Right ventricle myocardium inferior (tissue), 1 donor: ENCODE measurements at places on chromosomes 2 and 18. TPM values are rescaled to one million over a fixed set of nuclear protein-coding genes. Genes with fewer than 3 reads are reported as not detected.
A peak's percentile ranks its signal among the peaks of the same experiment; 100 is the strongest.

GRCh38 chr2:96399342-96400048, 63.9 kb downstream of the NCAPH start:
- no peak for DNase-seq

GRCh38 chr2:170243118-170243837, 65.3 kb downstream of the MYO3B start:
- DNase-seq: no peak

- DNase-seq: no peak
These were observed 66.5 kb downstream of the DTNB start for GRCh38 chr2:25606892-25607291.

- DNase-seq: no peak
These were observed 17.8 kb downstream of the OTOF start for GRCh38 chr2:26459991-26460612.

DNA sequence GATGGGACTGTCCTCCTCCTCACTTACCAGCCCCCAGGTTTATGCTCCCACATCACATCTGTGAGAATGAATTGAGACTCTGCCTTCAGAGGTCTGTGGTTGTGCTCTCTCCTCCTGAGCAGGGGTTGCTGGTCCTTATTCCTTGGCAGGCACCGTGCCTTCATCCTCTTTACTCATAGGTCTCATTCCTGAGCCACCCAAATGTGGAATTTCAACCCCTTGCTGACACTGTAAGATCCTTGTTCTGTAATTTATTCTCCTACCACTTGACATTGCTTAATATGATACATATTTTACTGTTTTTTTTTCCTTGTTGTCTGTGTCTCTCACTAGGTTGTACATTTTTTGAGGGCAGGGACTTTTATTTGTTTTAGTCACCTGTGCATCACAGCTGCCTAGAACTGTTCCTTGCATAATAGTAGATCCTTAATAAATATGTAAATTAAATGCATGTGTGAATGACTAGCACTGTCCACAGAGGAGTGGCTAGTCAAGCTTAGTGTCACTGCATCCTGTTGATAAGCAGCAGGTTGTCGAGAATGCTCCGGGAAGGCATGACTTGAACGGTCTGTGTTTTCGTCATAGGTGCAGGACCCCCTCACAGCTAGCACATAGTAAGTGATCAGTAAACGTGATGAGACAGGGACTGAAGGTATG, 180.6 kb downstream of the ZNF407 start:
- no peak for DNase-seq

DNA sequence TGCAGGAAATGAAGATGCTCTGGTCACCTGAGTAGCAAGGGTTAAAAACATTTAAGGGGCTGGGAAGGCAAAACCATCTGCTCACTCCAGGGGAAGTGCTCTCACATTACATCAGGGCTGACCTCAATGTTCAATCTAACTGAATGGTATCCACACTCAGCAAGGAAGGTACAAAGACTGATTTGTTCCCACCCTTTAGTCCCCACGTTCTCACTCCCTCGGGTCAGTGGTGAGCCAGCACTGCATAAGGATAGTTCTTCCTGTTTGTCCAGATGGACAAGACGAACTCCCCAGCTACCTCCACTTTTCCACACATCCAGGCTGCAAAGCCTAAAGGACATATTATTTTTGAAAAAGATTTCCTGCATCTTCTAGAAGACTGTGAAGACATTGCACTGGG, 126.6 kb upstream of the SLC14A2 start:
- DNase-seq: no peak

DNA sequence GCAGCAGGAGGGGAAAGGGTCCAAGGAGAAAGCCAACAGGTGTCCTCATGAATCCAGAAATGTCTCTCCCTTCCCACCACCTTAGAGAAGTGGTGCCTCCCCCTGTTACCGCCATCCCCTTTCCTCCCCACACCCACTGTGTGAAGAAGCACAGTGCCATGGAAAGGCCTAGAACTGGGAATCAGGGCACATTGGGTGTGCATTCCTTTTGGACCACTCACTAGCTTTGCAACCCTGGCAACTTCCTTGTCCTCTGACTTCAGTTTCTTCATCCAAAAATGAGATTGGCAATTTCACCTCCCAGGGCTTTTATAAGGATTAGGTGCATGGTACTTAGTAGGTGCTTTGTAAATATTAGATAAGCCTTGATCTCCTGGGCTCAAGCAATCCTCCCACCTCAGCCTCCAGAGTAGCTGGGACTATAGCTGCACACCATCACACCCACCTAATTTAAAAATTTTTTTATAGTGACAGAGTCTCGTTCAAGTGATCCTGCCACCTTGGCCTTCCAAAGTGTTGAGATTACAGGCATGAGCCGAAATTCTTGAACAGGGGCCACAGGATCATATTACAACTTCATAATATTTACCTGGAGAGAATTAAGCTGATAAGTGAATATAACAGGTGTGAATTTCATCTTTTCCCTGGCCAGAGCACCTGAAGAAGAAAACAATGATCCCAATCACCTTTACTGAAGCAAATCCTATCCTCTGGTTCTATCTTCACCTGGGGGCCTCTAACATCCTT, 97.9 kb upstream of the TAF1B start:
- DNase-seq: no peak

GRCh38 chr2:242031481-242032019, 162.0 kb downstream of the RTP5 start:
- DNase-seq: no peak

DNA sequence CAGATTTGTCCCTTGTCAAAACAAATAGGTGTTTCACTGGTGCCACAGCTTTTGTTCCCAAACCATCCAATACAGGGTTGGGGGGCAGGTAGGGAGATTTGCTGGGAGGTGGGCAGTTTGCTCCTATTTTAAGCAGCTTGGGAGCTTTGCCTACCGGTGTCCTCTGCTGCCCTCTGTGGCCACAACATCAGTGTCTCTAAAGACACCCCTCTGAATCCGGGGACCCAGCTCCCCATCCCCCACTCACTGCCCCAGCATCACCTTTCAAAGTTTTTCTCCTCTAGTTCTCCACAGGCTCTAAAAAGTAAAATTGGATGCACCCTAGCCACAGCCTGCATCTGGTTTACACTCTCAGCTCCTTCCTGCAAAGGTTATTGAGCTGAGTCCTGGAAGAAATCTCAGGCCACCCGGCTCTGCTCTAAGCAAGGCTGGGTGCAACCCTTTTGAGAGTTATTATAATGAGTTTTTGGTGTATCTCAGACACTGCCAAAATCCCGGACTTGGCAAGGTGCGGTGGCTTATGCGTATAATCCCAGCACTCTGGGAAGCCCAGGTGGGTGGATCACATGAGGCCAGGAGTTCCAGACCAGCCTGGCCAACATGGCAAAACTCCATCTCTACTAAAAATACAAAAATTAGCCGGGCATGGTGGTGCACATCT, 2.9 kb upstream of the EPAS1 start:
- DNase-seq: no peak

DNA sequence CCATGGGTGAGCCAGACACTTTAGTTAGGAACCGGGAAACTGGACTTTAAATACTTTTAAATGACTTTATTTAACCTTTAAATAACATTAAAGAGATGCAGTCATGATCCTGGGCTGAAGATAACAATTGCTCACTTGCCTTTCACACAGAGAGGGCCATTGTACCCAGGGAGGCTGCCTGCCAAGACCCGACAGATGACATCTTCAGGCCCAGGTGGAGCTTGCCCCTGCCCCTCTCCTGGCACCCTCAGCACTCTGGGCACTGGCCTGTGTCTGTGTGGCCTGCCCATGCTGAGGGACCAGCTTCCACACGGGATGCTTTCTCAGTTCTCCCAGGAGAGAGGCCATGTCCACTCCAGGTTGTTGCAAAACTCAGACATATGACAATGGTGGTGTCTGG, 216.4 kb upstream of the MYT1L start:
- no peak for DNase-seq

DNA sequence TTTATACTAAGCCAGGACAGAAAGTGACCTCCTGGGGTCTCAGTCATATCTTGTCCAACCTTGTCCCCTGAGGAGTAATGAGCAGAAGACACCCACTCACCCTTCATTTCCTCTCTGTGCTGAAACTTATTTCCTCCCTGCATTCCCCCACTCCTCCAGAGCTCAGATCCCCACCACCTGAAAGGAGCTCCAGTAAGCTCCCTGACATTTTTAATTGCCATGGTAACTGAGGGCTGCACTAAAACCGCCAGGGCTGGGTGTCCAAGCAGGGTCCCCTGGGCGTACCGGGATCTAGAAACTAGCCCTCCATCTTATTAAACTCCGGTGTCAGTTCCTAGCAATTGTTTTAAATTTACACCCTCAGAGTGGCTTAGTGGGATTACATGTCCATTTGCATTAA, 393.3 kb upstream of the HNRNPA3 start:
- no peak for DNase-seq

DNA sequence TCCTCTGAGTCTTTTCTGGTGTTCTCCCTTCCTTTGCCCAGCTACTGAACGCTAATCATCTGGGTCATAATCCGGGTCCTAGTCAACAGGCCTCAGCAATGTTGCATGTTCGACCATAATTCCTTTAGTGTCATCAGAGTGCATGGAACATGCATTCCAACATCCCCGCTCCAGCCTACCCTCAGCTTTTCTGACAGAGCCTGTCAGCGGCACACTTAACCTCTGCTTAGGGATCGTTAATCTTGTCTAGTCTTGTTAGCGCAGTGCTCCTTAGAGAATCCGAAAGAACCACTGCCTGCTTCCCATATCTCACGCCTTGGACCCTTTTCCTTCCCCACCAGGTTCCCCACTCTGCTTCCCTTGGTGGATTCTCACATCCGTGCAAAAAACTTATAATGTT, 767.9 kb upstream of the ID2 start:
- no peak for DNase-seq

- DNase-seq: no peak
These were observed 55.5 kb upstream of the EML6 start for GRCh38 chr2:54667726-54668650.

GRCh38 chr2:143162123-143162837, 33.1 kb downstream of the ARHGAP15 start:
- DNase-seq: no peak

DNA sequence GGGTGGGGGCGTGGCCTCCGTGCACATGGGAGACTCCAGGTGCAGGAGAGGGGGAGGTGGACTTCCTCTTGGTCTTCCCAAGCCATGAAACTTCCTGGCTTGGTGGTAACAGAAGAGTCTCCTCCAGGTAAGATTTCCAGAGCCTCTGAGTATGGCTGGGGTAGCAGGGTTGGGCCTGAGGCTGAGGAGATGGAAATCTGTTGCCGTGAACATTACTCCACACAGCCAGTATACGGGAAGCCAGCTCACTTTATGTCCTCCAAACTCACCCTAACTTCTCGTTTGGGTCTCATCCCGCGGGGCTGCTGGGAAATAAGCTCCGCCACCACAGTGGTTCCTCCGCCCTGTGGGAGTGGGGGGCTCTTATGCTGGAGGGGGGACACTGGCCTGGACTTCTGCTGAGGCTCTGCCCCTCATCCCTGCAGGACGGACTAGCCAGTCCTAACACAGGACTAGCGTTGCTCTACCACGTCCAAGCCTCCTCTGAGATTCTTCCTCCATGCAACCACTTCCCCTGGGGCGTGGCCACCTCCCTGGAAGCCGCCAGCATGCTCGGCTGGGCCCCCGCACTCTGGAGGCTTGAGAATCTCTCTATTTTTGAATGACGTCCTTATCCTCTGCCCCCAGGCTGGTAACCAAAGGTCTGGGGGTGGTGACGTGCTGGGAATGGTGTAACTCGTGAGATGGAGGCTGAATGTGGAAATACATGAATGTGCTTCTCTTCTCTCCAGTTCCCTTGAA, 777 bp upstream of the RAB17 start:
- DNase-seq: no peak

DNA sequence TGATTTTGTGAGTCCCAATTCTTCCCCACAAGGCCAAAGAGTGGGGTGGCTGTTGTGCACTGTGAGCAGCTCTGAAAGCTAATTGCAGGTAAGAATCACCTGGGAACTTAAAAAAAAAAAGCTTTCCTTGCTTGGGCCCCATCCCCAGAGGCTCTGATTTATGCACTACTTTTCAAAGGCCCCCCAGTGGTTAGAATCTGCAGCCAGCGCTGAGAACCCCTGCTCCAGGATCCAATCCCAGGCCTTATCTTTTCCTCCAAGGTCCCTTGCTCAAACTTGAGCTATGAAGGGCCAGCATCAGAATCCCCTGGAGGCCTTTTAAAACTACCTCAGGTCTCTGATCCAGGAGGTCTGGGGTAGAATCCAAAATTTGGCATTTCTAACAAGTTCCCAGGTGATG, 156.8 kb downstream of the UXS1 start:
- DNase-seq: no peak

GRCh38 chr2:181947273-181947672, 38.4 kb upstream of the PPP1R1C start:
- DNase-seq: no peak

DNA sequence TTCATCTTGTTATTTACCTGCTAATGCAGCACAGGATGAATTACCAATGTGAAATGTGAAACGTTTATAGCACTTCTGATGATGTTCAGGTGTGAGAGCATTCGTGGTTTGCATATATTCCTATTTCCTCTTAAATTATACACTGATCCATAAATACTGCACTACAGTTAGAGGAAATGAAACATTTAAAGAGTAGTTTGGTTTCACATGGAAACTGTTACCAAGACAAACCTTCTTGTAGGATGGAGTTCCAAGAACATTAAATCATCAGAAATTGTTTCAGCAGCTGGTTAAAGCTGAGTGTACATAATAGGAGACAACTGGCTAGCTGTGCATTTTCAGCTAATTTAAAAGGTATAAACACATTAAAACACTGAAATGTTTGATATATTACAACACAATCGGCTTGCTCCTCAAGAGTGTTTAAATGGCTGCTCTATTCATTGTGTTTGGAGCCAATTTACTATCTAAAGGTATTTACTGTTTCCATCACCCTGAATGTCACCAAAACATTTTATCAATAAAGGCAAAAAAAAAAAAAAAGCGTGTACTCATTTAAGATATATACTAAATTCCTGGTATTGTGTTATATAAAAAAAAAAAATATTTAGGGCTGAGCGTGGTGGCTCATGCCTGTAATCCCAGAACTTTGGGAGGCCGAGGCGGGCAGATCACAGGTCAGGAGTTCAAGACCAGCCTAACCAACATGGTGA, 100.6 kb downstream of the DYM start:
- DNase-seq: no peak

- no peak for DNase-seq
These were observed 90.3 kb downstream of the RBMS1 start for GRCh38 chr2:160402997-160403979.

- DNase-seq: no peak
These were observed 29.9 kb upstream of the PDE1A start for GRCh38 chr2:182456784-182457183.

GRCh38 chr2:15506229-15506819, 54.8 kb downstream of the NBAS start:
- DNase-seq: no peak

- DNase-seq: peak; percentile 34
These were observed 115.3 kb upstream of the SCN7A start for GRCh38 chr2:166609183-166609959.

Gene UGT1A6
- total RNA-seq: not detected

Gene SLC9A4
- total RNA-seq: not detected

Gene MIB1
- 17.3 TPM for total RNA-seq

Gene GMCL1
- total RNA-seq: 4.3 TPM

Gene TBR1
- total RNA-seq: not detected

Gene ESPNL
- not detected for total RNA-seq

Gene LRP2
- 0.14 TPM for total RNA-seq

Gene STAT4
- 0.76 TPM for total RNA-seq

Gene XDH
- not detected for total RNA-seq

Gene COPS8
- 86.9 TPM for total RNA-seq

Gene SOX11
- 1.1 TPM for total RNA-seq

Gene ABCG5
- not detected for total RNA-seq

Gene LOXHD1
- total RNA-seq: 0.35 TPM

Gene HOXD12
- total RNA-seq: not detected
